CD4-positive, alpha-beta T cell treated with Interleukin-4 for 4 hours (primary cell): ENCODE measurements at places on chromosomes 12 and 14.

DNA sequence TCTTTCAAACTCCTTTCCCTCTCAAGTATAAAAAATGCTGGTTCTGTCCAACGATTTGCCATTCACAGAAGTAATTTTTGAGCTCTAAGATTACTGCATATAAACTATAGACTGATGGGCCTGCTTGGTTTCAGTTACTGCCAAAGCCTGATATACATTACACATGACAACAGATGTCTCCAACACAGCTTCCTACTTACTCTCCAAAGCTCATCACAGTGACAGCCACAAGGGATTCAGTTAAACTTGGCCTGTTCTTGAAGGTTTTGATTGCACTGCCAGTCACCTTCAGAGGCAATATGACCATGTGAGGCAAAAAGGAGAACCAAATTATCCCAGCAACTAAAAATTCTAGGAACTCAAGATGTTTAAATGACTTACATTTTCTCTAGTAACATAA lies 30.1 kb downstream of the STXBP6 start:
- DNase-seq: no peak

GRCh38 chr12:132603240-132604150 lies 6.9 kb downstream of the LRCOL1 start:
- no peak for DNase-seq

- DNase-seq: no peak
Observed at GRCh38 chr14:84375235-84375634, 1154.7 kb upstream of the FLRT2 start.

DNA sequence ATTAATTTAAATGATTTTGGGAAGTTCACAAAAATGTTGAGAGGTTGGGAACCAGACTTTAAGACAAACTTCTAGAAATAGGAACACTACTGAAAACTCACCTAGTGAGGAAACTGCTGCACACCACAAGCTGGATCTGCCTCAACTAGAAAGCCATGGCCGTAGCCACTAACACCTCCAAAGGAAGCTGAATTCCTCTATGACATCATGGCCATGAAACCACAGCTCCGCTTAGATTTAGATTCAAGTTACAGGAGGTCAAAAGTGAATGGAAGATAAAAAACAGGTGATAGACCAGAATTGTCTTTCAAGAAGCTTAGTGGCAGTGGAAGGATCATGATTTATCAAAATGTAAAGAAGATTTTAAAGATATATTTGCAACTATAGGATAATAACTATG lies 208.8 kb upstream of the ALG10 start:
- no peak for DNase-seq

- DNase-seq: no peak
Observed at GRCh38 chr12:72790273-72790672, 518.1 kb downstream of the TRHDE start.

GRCh38 chr12:123478762-123479161 lies 20.8 kb downstream of the SNRNP35 start:
- no peak for DNase-seq

DNA sequence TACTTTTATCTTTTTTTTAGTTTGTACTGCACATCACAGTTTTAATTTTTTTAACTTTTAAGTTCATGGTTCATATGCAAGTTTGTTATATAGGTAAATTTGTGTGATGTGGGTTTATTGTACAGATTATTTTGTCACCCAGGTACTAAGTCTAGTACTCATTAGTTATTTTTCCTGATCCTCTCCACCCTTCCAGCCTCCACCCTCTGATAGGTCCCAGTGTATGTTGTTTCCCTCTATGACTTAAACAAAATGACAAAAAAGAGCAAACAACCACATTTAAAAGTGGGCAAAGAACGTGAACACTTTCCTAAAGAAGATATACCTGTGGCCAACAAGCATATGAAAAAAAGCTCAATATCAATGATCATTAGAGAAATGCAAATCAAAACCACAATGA lies 63.7 kb downstream of the GARIN6 start:
- no peak for DNase-seq

GRCh38 chr12:89864411-89864810 lies 155.8 kb upstream of the ATP2B1 start:
- peak; percentile 33 for DNase-seq

DNA sequence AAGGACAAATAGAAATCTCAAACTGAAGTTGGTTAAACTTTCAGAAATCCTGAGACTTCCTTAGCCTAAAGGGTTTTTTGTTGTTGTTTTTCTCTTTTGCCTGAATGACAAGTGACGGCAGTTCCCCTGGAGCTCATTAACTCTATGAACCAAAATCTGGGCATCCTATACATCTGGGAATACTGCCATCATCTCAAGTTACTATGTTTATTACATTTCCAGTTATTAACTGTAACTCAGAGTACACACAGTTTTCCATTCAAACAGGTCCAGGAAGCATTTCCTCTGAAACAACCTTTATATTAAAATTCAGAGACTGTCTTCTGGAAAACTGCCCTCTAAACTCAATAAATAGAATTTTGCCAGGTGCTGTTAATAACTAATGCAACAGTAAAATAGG lies 55.6 kb upstream of the CDKL1 start:
- no peak for DNase-seq

- DNase-seq: no peak
Observed at GRCh38 chr12:47881826-47882427, 22.9 kb downstream of the VDR start.

- DNase-seq: no peak
Observed at GRCh38 chr12:56718149-56718548, 7.0 kb downstream of the NACA start.

DNA sequence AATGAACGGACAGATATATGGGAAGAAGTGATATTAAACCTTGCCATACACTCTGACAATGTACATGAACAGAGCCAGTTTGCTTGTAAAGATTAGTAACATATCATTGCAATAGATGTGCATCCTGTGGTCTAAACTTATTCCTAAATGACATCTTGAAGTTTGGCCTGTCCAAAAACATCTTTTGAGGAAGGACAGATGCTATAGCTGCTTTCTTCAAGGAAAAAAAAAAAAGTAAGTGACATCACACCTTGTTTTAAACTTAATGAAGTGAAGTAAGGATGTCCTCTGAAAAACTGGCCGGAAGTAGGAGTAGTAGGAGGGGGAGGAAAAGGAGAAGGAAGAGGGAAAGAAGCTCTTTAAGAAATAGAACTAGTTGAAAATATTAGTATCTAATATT lies 132.8 kb downstream of the RAD51B start:
- DNase-seq: no peak

DNA sequence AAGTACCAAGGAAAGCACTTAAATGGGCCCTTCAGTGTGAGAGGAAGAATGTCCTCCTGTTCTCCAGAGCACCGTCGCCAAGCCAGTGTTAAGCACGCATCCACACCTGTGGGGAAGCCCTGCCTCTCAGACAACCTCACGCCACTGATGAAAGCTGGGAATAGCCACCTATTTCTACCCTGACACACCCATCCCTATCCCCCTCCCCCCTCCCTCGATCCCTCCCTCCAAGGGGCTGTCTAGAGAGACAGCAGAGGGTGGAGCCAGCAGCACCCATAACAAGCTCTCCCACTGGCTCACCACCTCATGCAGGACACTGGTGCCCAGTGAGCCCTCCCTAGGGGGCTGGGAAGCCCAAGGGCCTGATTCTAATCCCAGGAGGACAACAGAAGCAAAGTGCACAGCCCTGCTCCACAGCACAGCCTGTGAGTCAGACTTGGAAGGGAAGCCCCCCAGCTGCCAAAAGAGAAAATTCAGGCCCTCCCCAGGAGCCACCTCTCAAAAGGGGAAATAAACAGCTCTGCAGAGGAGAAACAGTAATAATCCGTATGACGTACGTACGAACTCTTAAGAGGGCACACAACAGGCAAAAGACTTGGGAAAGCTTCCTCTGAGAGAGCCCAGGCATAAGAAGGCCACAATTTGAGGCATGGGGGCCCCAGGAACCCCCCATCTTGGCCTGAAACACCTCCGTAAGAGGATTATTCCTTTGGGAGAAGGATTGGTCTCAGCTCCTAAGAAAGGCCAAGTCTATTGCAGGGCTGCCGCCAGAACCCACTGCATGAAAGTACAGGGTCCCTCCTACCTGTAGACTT lies 7.8 kb downstream of the PITPNM2 start:
- DNase-seq: no peak

GRCh38 chr12:13835652-13836051 lies 145.8 kb downstream of the GRIN2B start:
- DNase-seq: no peak

DNA sequence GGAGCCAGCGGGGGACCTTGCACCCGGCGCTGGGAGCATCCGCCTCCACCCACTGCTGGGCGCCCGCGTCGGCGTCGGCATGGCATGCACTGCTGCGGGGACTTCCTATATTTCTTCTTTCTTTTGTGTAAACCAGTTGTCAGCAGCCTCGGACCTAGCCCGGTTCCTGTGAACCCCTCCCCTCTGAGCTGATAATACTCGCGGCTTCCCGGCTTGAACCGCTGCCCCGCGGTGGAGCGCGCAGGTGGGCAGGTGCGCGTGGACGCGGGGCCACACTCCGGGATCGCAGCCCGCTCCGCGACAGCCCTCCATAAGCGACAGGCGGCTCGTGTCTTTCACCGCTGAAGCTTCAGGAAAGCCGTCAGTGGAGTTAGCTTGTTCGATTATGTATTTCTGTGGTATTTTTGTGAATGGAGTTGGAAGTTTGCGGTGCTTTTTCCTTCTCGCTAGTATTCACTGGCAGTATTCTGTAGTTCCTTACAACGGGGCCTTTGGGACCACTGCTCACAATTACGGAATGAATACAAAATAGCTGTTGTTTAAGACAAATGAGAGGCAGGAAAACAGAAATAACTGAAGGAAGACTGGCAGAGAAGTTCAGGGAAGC lies 870 bp downstream of the BMAL2 start:
- peak; percentile 12 for DNase-seq

DNA sequence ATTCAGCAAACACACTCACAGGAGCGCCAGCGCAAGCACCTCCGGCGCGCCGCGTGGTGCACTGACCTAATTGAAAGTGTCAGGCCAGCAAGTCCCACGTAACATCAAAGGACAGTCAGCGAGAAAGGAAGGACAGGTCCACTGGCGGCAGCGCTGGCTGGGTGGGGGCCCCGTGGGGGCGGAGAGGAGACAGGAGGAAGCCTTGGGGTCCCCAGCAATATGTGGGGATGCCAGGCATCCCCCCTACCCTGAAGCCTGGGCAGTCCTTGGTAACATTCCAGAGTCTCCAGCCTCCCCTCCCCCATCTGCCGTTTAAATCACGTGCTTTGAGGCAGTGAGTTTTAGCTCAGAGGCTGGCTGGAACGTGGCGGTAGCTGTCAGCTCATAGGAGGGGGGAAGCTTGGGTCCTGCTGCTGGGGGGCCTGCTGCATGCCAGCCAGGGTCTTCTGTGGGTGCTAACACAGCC lies 159.2 kb downstream of the CALM1 start:
- DNase-seq: no peak

DNA sequence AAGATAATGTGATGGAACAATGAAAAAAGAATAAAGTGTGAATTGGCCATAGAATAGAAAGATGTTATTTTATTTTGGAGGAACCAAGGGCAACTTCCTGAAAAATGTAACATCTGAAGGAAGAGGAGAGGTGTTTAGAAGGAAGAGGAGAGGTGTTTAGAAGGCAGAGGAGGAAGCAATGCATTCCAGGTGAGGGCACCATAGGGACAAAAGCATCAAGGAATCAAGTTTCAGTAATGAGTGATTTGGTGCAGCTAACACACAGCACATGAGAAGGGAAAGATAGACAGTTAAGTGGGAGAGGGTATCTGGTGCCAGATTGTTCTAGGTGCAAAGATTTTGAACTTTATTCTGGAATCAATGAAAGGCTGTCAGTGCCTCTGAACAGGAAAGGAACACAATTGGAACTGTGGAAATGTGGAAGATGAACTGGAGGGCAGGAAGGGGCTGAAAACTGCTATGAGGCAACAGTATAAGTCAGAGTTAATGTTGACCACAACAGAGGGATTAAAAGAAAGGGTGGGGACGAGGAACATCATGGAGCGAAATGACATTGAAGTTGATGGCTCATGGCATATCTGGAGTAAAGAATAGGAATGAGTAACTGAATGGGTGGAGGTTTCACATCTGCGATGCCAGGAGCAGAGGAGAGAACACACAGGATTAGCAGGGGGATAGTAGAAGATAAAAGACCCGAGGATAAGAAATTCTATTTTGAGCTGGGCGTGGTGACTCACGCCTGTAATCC lies 326.6 kb downstream of the LRIG3 start:
- no peak for DNase-seq

DNA sequence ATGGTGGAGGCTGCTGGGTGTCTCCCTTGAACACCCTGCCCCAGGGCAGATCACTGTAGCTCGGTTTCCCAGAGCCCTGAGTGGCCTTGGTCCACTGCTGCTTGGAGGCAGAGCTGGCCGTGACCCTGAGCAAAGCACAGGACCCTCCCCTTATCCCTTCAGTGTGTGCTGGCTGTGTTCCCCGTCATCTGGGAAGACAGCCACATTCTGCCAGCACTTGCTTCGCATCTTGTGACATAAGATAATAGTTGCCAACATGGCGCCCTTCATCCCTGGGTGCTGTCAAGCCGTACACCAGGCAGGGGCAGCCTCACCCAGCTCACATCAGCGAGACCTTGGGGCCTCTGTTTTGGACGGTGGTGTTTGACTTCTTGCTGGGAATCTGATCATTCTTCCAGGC lies 12.1 kb upstream of the ALDH2 start:
- no peak for DNase-seq

DNA sequence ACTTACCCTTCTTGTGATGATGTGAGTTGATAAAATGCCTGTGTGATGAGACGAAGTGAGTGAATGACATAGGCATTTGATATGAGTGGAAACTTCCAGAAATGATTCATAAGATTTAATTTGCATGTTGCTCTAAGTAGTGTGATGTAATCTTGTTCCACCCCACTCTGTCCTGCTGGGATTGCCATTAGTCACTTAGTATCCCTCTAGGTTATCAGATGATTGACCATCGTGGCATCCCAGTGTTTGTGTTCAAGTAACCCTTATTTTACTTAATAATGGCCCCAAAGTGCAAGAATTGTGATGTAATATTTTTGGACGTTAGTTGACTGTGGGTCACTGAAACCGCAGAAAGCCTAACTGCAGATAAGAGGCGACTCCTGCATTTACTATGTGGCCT lies 214.4 kb upstream of the DIO2 start:
- DNase-seq: no peak

DNA sequence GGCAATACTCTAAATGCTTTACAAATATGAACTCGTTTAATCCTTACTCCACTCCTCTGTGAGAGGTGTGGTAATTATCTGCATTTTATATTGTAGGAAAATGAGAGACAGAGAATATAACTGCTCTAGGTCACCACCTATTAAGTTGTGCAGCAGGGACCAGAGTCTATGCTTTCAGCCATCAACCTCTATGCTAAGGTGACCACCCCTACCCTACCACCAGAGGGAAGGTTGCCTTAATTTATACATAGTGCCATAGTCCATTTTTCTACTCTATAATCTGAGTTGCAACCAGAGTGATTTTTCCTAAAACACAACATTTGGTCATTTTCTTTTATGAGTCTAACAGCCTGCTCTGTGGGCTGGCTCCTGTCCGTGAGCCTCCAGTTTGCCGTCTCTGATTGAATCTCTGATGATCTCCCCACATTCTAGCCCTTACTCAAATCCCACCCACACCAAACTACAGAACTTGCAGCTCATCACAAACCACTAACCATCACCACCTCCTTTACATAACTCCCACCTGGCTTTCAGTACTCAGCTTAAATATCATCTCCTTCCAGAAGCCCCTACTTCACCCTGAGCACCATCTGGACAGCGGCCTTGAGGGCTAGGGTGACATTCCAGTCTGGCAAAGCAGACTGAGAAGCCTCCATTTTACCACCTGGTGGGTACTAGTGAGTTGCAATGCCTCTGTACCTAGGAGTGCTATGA lies 126.6 kb downstream of the PPM1H start:
- DNase-seq: no peak

GRCh38 chr12:59890896-59891579 lies 295.2 kb downstream of the SLC16A7 start:
- no peak for DNase-seq

- DNase-seq: no peak
Observed at GRCh38 chr14:100369019-100369418, 45.9 kb downstream of the SLC25A47 start.
